Cardiac muscle cell (in vitro differentiated cells and primary cell): ENCODE measurements at places on chromosomes 5 and 9.
A peak's percentile ranks its signal among the peaks of the same experiment; 100 is the strongest.

- DNase-seq = no peak
Measured at GRCh38 chr9:1427875-1428274, 377.7 kb downstream of the DMRT2 start.

DNA sequence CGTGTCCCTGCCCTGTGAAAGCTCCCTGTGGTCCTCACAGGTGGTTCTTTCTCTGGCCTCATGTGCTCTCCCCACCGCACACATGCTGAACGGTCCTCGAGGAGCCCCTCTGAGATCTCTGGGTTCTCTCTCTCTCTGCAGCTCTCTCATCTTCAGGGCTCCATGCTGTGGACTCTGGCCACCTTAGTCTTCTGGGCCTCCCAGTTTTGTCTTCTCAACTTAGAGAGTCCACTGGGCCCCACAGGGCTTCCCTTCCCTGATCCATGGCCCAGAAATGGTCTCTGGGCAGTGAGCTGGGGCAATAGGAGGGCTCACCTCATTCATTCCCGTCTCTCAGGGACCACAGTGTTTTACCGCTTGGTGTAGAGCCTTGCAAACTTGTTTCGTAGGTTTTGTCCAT, 26.4 kb downstream of the FGD3 start:
- no peak for DNase-seq

- no peak for DNase-seq
Measured at GRCh38 chr5:68189171-68189570, 26.4 kb upstream of the PIK3R1 start.

- no peak for DNase-seq
Measured at GRCh38 chr9:15390201-15390600, 32.5 kb upstream of the SNAPC3 start.

DNA sequence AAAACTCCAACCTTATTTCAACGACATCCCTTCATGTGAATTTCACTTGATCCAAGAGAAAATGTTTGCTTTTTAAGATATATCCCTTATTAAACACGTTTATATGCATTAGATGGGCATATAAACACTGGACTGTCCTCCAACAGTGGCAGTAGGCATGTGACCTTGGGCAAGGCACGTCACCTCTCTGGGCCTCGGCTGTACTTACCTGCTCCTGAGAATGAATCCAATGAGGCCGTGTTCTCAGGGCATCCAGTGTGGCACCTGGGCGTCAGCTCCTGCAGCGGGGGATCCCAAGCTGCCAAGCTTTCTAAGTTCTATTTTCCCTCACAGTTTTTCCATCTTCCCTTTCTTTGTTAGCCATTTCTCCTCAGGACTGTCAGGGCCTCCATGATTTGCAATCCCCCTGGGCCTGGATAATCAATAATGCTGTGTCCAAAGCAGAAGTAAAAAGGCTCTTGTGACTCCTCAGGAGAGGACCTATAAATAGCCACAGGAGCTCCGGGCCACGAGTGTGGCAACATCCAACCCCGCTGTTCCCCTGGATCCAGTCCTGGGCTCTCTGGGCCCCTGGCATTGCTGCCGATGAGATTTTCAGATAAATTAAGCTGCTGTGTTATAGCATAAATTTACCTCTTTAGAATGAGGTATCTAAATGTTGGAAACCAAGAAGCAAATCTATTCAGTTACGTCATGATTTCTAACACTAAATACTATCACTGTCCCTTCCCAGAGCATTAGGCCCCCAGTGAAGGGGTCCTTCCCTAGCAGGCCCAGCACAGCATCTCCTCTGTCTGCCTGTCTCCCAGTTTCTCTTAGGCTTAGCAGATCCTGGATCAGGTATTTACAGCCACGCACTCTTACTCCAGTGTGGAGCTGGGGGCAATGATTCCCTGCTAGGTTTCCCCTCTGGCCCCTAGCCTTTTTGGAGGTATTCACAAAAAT, 76.8 kb downstream of the PTPN3 start:
- DNase-seq = no peak

- DNase-seq = no peak
Measured at GRCh38 chr5:120240706-120241105, 223.4 kb upstream of the PRR16 start.

GRCh38 chr5:8396756-8397155, 527.8 kb downstream of the MTRR start:
- no peak for DNase-seq

- no peak for DNase-seq
Measured at GRCh38 chr9:113570106-113570505, 106.6 kb downstream of the RGS3 start.

- DNase-seq = peak; percentile 74
Measured at GRCh38 chr5:167049043-167049663, 1242.3 kb upstream of the WWC1 start.

DNA sequence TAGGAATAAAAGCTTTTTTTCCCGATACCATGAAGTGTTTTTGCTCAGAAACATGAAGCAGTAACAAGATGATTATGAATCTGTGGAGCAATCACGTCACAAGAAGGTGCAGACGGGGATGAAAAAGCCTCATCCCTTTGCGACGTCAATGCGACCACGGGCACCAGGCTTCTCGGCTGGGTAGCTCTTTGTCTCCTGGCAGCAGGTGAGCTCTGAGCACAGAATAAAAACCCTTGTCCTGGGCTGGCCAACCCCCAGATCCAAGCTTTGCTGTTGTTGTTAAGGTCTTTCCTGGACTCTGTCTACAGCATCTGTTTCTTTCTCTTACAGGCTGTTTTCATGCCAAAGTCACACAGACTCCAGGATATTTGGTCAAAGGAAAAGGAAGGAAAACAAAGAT, 113.8 kb downstream of the ANKRD18B start:
- no peak for DNase-seq

DNA sequence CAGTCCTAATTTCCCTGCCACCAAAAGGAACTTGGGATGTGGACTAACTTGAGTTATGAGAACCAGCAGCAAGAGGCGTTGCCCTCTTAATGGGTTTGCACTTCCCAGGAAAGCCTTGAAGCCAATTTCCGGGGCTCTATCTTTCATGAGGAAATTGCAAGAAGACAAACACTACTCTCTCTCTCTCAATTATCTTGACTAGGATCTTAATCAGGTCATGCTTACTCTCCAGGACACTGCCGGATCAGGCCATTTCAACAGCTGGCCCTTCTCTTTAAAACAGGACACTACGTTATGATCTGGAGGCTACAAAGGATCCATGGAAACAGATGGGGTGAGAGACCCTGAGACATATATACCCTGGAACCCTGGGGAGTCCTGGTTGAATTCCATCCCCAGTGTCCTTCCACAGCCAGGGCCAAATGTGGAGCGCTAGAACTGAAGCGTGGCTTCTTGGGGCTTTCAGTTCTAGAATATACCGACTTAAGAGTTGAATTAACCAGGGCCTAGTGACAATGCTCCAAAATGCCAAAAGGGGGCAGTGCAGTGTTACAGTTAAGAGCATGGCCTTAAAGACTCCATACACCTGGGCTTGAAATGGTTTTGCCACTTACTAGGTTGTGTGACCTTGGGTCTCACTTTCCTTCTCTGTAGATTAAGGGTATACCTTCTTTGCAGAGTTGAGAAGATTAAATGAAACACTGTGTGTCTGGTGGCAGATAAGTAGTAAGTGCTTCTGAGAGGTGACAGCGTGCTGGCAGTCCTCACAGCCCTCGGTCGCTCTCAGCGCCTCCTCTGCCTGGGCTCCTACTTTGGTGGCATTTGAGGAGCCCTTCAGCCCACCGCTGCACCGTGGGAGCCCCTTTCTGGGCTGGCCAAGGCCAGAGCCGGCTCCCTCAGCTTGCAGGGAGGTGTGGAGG, 21.1 kb downstream of the FAM219A start:
- DNase-seq = peak; percentile 90

GRCh38 chr9:12935714-12936113, 160.9 kb downstream of the LURAP1L start:
- no peak for DNase-seq

DNA sequence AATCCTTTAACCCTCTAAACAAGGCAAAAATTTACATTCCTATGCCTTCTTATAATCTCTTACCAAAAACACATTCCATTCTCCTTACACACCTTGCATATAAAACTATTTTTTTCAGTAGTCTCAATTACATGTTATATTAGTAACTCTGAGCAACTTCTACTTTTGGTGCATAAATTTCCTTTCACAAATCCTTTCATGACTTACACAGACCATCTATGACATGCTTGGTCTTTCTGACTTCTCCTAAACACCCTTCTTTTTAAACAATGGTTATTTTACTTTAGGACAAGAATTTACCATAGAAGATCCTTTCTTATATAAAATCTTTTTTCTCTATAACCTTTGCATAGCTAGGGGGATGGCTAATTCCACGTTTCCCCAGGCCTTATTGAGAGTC, 208.0 kb upstream of the ARRDC3 start:
- no peak for DNase-seq

GRCh38 chr5:91311168-91311696, 71.9 kb downstream of the ARRDC3 start:
- DNase-seq = no peak

DNA sequence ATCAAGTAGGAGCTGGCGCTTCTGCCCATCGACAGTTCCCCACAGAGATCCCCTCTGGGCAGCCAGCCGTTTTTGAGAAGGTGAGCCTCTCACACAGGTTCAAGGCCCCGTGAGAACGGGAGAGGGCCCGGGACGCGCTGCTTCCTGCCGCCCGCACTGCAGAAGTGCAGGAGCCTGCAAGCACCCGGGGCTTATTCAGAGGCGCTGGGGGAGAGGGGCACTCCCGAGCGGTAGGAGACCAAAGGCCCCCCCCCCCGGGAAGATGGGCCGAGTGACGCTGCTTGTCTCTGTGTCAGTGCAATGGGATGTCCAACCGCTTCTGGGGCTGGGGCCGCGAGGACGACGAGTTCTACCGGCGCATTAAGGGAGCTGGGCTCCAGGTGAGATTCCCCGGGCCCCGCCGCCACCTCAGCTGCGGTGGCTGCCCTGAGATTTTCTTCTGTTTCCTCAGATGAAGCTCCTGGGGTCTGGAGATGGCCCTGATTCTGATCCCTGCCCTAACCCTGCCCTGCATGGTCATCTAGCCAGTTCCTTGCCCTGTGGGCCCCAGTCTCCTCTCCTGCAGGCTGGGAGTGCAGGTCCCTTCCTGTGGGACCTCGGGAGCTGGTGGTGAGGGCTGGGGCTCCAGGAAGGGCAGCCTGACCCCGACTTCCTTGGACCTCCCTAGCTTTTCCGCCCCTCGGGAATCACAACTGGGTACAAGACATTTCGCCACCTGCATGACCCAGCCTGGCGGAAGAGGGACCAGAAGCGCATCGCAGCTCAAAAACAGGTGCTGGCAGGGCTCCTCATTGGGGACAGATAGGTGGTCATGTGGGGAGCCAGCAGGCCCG, 8.5 kb downstream of the B4GALT7 start:
- DNase-seq = no peak

GRCh38 chr5:92553326-92553725, 1027.7 kb downstream of the NR2F1-AS1 start:
- no peak for DNase-seq

DNA sequence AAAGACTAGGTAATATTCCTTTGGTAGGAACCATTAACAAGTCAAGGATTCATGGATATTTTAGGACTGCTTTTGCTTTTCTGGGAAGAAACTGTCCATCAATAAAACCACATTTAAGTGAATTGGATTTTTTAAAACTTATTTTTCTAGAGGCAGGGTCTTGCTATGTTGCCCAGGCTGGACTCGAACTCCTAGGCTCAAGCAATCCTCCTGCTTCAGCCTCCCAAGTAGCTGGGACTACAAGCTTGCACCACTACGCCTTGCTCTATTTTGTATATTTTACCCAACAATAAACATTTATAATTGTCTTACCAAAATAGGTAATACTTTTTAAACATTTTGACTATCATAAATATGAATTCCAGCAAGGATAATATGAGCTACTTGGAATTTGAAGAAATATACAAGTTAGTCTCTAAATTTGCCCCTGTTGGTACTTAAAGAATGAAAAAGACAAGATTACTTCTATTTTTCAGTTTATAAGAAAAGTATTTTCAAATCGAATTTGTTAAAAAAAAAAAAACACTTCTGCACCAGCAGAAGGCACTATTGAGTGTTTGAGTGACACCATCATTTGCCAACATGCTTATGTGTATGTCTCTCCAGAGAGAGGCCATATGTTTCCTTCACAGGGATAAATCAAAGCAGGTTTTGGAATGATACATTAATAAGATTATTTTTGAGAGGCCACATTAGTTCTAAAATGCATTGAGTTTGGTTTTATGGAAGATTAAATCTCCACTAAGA, 60.0 kb upstream of the CARTPT start:
- DNase-seq = peak; percentile 11

GRCh38 chr9:130172161-130172857, at the start of gene NCS1:
TSS of gene NCS1 (plus strand) at chr9:130172404. CDS start at chr9:130172664, 260 bp downstream.
- DNase-seq = peak; percentile 89

DNA sequence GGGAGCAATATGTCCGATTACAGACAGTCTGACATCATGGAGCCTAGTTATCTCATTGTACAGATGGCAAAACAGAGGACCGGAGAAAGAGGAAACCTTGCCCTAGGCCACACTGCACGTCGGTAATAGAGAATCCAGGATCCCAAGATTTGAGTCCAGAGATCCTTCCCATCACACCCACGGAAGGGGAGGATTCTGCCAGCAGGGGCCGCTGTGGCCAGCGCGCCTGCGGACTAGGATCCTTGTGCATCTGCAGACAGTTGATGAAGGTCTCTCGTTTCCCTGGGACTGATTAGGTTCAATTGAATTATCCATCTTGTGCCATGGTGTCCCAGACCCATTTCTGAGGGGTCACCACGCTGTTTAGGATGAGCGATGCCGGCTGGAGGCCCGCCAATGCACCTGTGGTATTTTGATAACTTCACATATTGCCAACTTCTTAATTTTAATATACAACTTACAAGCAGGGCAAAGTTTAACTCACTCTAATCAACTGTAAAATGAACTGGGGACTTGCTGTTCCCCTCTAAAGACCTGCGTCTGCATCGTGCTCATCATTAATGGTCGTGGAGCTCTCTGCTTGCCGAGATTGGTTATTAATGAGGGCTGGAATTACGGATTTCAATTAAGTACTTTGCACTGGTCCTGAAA, 592.7 kb upstream of the BRINP1 start:
- peak; percentile 47 for DNase-seq

DNA sequence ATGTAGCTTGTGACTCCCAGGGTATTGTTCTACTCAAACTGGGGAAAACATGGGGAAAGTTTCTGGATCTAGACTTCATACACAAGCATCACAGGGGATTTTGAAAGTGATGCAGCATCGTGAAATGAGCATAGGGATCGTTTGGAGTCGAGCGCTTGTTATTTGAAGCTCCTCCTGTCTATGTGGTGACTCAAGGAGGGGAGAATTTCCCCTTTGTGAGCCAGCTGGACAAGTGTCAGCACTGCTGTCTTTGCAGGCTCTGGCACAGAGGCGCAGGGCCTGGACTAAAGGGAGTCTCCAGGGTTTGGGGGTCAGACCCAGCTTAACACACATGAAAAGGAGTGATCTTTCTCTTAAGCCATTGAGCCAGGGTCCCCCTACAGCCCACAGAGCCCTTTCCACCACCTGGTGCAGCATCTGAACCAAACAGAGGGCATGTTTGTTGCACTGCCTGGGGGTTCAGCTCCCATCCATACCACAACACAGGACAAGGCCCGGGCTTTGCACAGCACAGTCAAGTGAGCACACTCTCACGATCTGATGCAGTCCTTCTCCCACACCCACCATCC, 51.0 kb downstream of the IRF1 start:
- DNase-seq = no peak

- peak; percentile 21 for DNase-seq
Measured at GRCh38 chr9:106717686-106718085, 145.3 kb upstream of the ZNF462 start.

GRCh38 chr5:115930630-115931337, 31.5 kb upstream of the LVRN start:
- no peak for DNase-seq

GRCh38 chr5:83145882-83146331, 68.6 kb downstream of the XRCC4 start:
- peak; percentile 10 for DNase-seq
